NCI-H748 treated with DMSO at 0.1 percent for 48 hours (cell line): ENCODE measurements at places on chromosomes 6 and 20.
A peak's percentile ranks its signal among the peaks of the same experiment; 100 is the strongest.

GRCh38 chr6:167298127-167298526 lies 7.0 kb downstream of the UNC93A start:
- no peak for DNase-seq

GRCh38 chr20:41992481-41992880 lies 374.3 kb upstream of the CHD6 start:
- DNase-seq: no peak

DNA sequence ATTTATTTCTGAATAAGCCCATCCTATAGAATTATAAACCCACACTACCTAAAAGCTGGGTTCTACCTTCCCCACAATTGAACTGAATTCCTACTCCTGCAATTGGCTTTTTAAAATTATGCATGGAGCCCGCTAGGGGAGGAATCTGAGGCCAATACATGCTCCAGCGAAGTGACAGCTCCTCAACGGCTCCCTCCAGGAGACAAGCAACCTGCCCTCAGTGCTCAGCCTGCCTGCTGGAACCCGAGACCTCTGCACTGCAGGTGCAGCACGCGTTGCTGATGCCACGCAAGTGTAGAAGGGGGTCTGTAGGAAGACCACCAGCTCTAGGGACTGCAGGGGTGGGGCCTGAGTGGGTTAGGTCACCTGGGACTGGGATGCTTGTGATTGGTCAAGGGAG lies 170.2 kb upstream of the CDYL start:
- DNase-seq: no peak

GRCh38 chr20:44457016-44457415 lies 18.7 kb upstream of the TTPAL start:
- DNase-seq: no peak

- no peak for DNase-seq
These were observed 624 bp upstream of the TJAP1 start for GRCh38 chr6:43476746-43477145.

- no peak for DNase-seq
These were observed 156.9 kb downstream of the GRIK2 start for GRCh38 chr6:101550451-101550850.

- DNase-seq: no peak
These were observed 1.3 kb upstream of the RING1 start for GRCh38 chr6:33206864-33207551.

DNA sequence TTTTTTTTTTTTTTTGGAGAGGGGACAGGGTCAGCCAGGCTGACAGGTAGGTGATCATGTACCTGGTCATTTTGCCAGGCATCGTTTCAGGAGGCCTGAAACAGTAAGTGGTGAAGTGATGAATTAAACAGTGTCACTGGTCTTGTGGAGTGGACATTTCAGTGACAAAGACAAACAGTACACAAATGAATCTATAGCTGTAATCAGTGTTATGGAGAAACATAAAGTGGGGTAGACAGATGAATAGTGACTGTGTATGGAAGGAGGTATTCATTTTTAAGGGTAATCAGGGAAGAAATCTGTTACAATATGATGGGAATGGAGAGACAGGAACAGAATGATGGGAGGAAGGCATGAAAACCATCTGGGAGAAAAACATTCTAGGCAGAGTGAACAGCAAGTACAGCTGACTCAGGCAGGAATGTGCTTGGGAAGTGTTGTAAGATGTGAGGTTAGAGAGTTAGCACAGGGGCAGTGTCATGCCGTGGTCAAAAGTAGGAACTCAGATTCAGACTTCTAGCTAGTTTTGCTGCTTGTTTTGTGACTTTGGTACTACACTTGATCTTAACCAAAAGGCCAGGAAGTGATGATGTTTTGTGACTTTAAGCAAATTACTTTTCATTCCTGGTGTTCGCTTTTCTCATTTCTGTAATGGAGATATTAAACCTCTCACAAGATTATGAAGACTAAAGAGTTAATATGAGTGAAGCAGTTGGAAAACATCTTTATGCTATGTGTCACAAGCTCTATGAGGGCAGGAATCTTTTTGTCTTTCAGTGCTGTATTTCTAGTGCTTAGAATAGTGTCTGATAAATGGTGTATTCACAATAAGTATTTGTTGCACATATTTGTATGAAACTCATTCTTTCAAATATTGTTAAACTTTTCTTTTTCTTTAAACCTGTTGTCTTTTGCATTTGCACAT lies 43.4 kb downstream of the QKI start:
- no peak for DNase-seq

- DNase-seq: no peak
These were observed 129.5 kb upstream of the SGK1 start for GRCh38 chr6:134447423-134447822.

DNA sequence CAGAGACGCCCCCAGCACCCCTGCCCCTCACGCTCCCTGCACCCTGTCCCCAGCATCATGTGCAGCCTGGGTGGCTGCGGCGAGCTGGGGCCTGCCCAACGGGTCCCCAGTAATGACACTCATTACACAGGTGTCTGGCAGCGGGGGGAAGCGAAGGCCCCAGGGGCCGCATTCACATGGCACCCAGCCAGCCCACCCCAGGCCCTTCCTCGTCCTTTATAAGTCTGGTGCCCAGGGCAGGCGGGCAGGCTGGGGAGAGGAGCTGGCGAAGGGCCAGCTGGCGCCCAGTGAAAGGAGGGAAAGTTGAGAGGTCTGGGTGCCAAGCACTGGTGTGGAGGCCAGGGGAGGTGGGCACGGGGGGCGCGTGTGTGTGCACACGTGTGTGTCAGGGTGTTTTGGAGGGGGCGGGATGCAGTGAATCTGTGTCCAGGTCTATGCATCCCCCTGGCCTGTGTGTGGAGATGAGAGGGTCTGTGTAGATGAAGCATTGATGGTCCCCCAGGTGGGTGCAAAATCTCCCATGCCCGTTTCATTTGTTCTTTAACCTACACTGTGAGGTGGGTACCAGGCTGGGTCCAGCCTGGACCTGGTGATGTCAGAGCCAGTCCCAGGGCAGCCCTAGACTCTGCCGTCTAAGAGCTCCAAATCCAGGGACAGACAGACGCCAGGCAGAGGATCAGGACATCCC lies 105.3 kb downstream of the CEBPB start:
- no peak for DNase-seq

DNA sequence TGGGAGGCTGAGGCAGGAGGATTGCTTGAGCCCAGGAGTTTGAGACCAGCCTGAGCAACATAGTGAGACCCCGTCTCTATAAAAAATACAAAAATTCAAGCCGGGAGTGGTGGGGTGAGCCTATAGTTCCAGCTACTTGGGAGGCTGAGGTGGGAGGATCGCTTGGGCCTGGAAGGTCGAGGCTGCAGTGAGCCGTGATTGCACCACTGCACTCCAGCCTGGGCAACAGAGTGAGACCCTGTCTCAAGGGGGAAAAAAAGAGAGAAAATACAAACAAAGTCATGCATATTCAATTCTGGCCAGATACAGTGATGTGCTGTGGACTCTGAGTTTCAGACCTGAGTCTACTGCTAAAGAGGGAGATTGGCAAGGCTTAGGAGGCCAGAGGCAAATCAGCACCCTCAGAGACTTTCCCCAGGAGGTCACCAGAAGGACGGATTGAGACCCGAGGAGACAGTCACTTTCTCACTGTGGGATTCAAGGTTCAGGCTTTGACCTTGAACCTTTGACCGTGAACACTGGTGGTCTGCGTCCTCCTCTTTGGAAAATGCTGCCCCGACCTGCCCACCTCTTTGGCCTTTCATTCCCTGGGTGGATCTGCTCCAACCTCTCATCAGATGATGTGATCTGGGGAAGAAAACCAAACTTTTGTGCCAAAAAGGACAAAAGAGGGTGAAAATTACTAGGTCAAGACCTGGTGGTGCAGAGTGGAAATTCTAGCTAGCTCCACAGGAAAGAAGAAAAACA lies 31.2 kb downstream of the TGM2 start:
- no peak for DNase-seq

GRCh38 chr6:139540276-139540675 lies 165.8 kb upstream of the CITED2 start:
- no peak for DNase-seq

GRCh38 chr6:129455126-129455769 lies 254.7 kb downstream of the ARHGAP18 start:
- no peak for DNase-seq

DNA sequence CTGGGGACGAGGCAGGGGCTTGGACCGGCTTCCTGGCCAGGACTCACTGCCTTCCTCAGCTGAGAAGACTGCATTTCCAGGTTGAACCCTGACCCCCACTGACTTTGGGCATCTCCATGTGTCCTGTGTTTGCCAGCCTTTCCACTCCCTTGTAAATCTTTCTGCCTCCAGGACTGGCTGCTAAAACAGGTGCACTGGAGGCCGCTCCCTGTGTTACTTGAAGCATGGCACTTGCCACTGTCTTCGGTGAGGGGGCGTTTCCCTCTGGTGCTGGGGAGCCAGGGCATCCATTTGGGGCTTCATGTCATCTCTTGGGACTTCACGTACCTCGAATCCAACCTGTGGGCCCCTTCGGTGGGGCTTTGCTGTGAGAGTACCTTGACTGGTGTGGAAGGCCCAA lies 6.7 kb upstream of the RBM38 start:
- no peak for DNase-seq

DNA sequence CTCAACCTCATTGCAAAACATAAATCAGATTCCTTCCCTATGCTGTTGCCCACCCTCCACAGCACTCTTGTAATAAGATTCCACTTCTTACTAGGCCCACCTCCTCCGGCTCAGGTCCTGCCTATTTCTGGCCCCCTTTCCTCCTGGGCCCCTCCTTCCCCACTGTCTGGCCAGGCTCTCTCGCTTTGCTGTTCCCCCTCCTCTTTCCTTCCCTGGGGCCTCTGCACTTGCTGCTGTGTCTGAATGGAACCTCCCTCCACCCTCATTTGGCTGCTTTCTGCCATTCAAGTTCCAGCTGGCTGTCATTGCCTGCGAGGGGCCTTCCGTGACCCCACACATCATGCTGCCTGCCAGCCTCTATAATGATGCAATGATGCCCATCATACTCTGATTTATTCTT lies 38.9 kb downstream of the ARHGAP40 start:
- no peak for DNase-seq

DNA sequence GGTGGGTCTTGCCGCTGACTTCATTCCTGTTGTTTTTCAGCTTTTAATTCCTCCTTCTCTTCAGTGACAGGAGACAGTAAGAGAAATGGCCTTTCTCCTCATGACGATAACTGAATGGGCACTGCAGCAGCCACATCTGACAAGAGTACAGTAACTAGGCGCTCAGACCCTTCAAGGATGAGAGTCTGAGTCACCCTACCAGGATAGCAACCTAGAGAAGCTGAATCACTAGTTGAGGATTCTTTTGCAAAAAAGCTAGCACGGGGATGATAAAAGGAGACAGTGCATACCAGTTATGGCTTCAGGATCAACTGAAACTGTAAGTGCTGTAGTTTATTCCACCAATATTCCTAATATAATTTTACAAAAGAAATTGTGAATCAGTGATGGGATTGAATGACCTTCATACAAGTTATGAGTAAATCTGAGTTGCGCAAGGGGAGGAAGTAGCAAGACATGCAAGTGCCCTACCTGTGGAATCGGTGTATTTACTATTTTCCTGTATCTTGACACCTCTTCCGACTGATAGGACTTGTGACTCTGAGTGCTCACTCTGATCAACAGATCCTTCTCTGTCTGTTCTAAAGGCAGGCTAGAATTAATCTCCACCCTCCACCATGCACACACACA lies 161.8 kb upstream of the GRIK2 start:
- DNase-seq: no peak

DNA sequence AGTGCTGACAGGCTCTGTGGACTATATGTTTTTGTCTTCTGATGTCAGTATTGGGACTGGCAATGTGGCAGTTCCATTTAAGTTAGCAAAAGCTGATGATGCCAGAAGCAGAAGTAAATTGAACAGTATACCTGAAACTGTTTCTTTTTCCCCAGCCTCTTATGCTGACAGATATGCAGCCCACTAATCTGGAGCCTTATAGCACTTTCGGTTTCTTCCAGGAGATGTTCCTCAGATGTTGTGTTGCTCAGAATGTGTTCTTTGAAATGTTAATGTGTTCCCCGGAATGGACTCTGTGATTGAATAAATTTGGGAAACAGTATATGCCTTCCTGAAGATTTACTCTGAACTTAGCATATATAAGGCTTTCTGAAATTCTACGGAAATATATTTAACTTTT lies 80.7 kb upstream of the MRAP2 start:
- DNase-seq: no peak

- DNase-seq: no peak
These were observed 917 bp upstream of the TEAD3 start for GRCh38 chr6:35497571-35498421.

DNA sequence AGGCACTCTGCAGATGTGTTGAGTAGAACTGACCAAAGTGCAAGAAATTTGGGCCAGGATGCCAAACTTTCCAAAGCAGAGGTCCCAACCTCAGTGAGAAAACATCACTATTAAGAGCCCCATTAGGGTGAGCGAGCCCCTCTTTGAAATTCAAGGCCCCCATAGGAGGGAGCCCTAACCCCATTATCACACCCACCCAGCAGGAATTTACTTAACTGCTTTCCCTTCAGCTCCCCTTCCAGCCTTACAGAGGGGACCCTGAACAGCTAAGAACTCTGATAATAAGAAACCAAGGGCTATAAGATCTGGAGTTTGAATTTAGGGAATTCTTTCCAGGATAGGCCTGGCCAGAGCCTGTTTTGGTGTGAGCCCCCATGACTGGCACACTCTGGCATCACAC lies 130.6 kb downstream of the NFATC2 start:
- DNase-seq: no peak

DNA sequence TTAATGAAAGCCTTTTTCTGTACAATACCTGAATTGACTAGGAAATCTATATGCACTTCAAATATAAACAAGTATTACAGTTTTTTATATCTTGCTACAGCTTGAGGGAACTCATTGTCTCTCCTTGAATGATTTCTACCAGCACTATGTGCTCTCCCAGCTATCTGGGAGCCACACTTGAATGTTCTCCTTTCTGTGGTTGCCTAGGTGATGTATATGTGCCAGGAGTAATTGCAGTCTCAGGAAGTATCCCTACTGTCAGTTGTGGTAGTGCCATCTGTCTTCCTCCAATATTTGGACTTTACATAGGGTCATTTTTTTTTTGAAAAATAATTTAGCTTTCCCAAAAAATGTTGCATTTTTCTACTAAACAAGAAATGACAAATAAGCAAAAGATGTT lies 288.0 kb upstream of the PLCB4 start:
- DNase-seq: peak; percentile 59

- no peak for DNase-seq
These were observed 59.9 kb downstream of the SYNDIG1 start for GRCh38 chr20:24529369-24529719.
